ENCODE measurements at places on chromosomes 4 and X.

GRCh38 chrX:107730991-107731766 is 44.4 kb downstream of the TSC22D3 start:
- DNase-seq: no peak

DNA sequence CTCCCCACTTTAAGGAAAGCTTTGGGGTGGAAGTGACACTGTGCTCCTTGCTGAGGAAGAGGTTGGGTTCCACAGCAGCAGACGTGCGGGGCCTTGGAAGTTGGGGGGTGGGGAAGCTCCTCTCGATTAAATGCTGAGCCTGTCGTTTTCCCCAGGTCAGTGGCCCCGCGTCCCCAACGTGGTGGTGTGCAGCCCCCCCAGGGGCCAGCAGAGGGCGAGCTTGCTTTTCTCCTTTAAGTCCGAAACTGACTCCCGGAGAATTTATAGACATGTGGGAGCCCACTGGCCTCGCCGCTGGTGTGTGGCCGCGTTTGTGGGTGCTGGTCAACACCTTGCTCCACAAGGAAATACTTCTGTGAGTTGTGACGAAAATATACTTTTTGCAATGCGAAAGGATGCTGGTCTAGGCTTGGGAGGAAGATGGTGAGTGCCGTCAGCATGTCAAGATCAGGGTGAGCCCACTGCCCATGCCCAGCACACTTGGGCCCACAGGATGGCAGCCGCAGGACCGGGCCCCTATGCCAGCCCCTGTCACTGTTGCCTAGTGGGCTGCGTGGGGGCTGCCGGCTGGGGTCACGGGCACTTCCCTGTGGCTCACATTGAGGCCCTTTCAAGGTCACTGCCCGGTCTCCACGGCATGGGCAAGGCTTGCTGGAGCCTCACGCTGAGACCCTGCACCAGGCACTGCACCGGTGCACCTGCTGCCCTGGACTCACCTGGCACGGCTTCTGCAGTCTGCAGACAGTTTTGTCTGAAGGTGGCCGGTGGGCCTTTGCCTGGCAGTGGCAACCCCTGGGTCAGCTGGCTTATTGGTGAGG is 9.4 kb downstream of the UVSSA start:
- DNase-seq: peak; percentile 47

- no peak for DNase-seq
These were observed 20.9 kb downstream of the FAM9C start for GRCh38 chrX:13023567-13023966.

DNA sequence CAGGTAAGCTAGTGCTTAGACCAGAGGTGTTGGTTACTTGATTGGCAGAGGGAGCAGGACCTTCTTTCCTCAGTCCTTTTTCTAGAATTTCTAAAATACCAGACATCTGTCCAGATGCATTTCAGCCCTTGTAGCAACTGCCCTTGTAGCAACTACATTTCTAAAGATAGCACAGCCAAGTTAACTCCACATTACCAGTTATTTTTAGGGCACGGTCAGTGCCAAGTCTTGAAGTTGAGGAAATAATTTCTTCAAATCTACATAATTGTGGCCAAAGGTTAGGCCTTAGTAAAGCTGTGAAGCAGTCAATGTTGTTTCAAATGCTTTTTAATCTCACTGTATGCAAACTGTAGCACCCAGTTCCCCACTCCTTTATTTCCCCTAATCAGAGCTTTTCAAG is 62.9 kb downstream of the MID1IP1 start:
- DNase-seq: no peak

GRCh38 chr4:114277690-114278089 is 298.2 kb upstream of the ARSJ start:
- no peak for DNase-seq

- no peak for DNase-seq
These were observed 1.8 kb downstream of the WWC2 start for GRCh38 chr4:183100827-183101226.

DNA sequence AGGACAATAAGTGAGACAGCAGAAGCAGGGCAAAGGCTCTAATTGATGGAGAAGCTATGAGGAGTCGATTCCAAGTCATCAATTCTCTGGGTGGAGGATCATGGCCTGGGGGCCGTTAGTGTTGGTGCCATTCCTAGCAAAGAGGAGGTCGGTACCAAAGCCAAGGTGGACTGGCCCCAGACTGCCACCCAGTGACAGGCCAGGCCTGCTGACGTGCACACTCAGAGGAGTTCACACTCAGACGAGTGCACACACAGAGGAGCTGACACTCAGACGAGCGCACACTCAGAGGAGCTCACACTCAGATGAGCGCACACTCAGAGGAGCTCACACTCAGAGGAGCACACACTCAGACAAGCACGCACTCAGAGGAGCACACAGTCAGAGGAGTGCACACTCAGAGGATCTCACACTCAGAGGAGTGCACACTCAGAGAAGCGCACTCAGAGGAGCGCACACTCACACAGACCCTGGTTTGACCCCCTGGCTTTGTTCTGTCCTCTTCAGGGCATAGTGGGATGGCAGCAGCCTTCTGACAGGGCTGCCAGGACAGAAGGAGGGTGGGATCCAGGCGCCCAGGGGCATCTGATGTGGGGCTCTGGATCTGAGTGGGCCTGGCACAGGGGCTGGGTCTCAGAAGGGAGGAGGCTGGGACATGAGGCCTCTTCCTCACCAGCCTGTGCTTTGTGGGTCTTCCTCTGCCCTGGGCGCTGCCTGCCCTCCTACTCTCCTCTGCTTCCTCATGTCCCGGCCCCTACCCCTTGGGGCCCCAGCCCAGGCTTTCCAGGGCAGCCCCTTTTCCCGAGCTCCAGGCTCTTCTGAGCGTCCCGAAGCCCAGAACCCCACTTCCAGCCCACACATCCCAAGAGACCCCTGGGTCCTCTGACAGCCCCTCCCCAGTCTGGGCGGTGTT is 41.7 kb upstream of the NKX1-1 start:
- DNase-seq: no peak

GRCh38 chr4:158904815-158905214 is 136.0 kb downstream of the FNIP2 start:
- no peak for DNase-seq

- no peak for DNase-seq
These were observed 4.1 kb upstream of the PDGFC start for GRCh38 chr4:156975686-156976085.

DNA sequence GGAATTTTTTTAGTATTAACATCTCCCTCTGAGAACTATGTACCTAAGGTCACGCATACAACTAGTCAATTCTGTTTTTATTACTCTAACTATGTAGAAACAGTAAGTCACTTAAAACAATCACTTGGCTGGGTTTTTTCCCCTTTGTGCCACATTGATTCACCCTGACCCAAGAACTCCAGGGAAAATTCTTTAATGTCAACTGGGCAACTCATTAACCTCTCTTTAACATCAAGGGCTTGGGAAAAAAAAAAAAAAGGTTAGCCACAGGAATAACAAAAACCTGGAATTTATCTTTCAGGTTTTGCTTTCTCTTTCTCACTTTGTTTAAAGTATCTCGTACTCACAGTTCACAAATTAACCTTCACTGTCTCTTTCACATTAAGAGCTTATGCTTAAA is 8.1 kb downstream of the RPL9 start:
- DNase-seq: no peak

- no peak for DNase-seq
These were observed 142.7 kb downstream of the AMMECR1 start for GRCh38 chrX:110175146-110175545.

GRCh38 chr4:114535725-114536124 is 62.9 kb upstream of the UGT8 start:
- no peak for DNase-seq

GRCh38 chr4:73777612-73778011 is 37.2 kb downstream of the CXCL8 start:
- DNase-seq: peak; percentile 25

DNA sequence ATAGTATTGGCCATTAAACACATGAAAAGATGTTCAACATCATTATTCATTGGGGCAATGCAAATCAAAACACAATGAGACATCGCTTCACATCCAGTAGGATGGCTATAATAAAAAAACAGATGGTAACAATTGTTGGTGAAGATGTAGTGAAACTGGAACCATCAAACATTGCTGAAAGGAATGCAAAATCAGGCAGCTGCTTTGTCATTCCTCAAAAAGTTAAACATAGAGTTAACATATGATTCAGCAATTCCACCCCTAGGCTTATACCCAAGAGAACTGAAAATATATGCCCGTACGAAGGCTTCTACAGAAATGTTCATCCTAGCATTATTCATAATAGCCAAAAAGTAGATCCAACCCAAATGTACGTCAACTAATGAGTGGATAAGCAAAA is 144.0 kb upstream of the NAP1L5 start:
- no peak for DNase-seq

- no peak for DNase-seq
These were observed 68.4 kb downstream of the RHOH start for GRCh38 chr4:40264995-40265909.

DNA sequence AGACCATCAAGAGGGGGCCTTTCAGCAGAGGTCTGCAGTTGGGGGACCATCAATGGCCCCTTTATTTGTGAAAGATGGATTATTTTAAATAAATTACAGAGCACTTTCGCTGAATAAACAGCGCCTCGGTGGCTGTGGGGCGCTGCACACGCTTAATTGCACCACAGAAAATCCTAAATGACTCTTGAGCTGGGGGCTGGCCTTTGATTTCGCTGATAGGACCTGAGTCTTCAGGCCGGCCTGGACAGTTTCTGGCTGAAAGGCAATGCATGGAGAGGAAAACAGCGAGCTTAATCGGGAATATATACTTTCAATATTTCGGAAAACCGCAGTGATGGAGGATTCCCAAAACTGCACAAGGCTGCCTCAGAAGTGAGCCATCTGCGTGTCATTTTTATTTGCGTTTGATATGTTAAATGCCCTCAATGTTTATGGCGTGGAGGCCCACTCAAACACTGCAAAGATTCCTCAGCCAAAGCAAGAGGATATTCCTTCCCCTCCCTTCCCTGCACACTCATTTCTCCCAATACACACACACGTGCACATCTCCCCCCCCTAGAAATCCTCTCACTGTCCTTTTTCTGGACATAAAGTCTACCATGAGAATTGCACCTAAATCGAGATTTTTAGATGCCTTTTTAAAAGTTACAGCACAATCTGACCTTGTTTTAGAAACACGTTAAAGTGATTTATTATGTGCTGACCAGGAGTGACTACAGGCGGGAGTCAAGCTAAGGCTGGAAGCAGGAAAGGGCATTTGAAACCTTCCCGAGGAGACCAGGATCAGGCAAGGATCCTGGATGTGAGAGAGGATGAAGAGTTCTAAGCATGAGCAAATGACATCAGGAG is 340.7 kb downstream of the RAB28 start:
- DNase-seq: no peak

DNA sequence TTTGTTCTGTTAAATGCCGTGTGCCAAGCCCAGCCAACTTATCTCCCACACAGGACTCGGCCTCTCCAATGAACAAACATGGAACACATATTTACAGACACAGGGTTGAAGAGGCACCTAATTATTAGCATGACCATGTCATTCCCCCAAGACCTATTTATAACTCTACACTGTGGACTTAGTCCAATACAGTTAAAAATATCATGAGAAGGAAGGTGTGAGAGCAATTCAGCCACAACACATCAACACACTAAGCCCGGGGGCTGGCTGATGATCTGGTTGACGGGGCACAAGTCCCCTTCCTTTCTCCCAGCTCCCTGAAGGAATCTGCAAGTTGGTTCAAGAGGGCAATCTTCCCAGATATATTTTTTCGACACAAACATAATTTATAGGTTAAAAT is 28.1 kb downstream of the MANBA start:
- DNase-seq: no peak

DNA sequence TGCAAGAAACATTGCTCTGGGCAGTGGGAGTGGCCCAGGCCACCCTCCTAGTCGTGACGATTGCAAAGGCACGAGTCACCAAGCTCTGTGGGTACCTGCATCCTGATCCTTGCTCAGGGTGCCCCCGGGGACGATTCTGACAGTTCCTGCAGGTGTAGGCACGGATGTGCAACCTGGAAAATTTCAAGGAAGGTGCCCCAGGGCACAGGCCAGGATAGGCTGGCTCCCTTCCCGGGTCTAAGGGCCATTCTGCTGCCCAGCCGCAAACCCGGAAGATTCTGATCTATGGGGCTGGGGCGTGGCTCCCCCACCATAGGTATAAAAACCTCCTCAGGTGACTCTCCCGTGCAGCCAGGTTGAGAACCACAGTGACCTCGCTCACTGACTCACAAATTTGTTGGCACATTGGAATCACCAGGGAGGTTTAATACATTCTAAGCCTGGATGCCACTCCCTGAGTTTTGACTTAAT is 228.5 kb downstream of the PTTG2 start:
- no peak for DNase-seq

DNA sequence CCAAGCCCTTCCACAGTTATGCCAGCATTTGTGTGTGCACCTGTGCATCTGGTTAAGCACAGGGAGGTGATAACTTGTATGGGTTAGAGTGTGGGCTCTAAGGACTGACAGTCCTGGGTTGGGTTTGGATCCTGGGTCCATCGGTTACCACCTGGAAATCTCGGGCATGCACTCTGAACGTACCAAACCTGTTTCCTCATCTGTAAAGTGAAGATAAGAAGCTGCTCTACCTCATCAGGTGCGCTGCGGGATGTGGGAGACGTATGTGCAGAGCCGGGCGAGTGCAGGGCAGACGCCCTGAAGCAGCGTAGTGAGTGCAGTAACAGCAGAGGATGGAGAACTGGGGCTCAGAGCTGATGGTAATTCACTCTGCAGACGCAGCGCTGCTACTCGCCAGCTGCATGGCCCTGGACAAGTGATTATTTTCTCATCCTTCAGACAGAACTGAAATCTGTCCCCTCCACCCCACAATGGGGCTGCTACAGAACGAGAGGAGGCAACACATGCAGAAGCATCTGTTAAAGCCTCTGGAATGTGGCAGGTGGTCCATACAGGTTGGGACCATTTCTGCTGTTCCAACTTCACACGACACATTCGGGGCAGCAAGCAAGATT is 64.4 kb downstream of the HADH start:
- DNase-seq: no peak

DNA sequence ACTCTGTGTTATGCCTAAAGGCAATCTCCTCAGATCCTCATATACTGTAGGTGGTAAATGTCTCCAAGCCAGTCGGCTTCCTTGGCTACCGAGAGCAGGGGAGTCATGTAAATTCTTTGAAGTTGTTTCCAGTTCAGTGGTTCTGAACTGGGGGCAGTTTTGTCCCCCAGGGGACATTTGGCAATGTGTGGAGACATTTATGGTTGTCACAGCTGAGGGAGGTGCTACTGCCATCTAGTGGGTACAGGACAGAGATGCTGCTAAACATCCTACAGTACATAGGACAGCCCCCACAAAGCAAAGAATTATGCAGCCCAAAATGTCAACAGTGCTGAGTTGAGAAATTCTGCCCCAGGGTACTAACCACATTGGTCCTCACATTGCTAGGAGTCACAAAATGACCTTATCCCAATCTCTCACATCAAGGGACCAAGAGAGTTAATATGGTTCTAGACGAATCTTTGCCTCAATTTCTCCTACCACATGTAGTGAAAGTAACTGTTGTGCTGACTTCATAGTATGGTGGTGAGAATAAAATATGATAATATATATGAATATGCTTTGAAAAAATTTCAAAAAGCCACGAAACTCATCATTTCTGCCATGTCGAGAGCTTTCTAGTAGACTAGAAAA is 104.4 kb upstream of the ARHGAP24 start:
- peak; percentile 33 for DNase-seq

- DNase-seq: no peak
These were observed 1.7 kb downstream of the MUC7 start for GRCh38 chr4:70473679-70474078.

GRCh38 chr4:172050911-172051310 is 237.7 kb downstream of the GALNTL6 start:
- DNase-seq: no peak

Data from ACHN (cell line).